ENCODE measurements at places on chromosomes 5 and 9. TPM values are rescaled to one million over a fixed set of nuclear protein-coding genes. Genes with fewer than 3 reads are reported as not detected.
A peak's percentile ranks its signal among the peaks of the same experiment; 100 is the strongest.

GABRA1 gene
- total RNA-seq = not detected

PCDHB11 gene
- 0.61 TPM for total RNA-seq

SLC6A19 gene
- total RNA-seq = not detected

GRCh38 chr5:160469156-160470144, 47.8 kb downstream of the PTTG1 start:
- peak; percentile 70 for DNase-seq

GRCh38 chr5:141172381-141173204, at the start of gene PCDHB7:
Gene PCDHB7 (plus strand): TSS chr5:141172644. CDS start chr5:141172836, 192 bp downstream.
- DNase-seq = peak; percentile 35

DNA sequence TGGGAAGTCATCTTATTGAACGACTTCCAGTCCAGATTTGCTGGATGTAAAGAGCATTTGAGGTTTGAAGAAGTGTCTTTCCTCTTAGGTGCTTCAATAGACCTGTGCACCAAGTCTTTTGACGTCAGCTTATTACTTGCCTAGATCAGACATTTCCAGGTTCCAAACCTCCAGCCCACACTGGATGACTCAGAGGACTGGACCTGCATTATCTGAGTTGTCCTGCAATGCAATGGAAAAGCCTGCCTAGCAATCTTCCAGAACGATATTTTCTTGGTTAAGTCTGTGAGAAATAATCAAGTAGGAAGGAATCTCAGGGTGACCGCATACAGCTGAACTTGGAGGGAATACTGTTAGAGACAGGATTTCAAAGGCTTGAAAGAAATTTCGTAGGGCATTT, 147.2 kb upstream of the MOCS2 start:
- no peak for DNase-seq

DNA sequence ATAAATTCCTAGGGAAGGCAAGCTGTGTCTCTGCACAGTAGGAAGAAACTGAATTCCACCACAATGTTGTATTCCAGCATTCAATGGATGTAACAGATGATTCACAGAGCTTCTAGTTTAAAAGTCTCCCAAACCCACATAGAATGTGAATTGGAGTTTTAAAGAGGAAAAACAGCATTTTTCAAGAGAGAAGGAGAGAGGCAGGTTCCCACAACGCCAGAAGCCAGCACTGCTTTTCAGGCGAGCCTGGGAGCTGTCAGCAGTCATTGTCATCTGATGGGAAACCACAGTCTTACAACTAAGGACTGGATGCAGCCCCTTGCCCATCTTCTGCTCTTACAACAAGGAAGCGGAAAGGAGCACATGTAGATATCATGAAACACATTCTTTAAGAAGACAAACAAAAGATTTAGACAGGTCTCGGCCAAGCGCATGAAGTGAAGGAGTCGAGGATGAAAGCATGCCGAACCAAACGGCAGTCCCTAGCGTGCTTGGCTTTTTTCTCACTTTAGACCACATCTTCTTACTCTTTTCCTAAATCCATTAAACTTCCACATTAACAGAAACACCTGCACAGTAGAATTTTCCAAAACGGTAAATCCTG, 638 bp downstream of the DIRAS2 start:
- DNase-seq = no peak

DNA sequence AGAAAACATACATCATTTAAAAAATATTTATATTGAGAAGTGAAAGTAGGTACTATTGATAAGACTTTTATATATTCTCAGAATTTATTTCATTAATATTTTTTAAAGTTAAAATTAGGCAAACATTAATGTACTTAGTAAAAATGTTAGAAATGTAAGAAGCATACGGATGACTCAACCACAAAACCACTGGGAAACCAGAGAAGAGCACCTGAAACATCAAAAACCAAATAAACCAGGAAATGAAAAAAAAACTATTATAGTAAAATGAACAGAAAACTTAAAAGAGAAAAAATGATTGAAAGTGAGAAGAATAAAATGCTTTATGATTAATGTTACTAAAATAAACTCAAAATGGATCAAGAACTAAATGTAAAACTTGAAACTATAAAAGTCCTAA, 233.2 kb upstream of the DAB2 start:
- DNase-seq = no peak

DNA sequence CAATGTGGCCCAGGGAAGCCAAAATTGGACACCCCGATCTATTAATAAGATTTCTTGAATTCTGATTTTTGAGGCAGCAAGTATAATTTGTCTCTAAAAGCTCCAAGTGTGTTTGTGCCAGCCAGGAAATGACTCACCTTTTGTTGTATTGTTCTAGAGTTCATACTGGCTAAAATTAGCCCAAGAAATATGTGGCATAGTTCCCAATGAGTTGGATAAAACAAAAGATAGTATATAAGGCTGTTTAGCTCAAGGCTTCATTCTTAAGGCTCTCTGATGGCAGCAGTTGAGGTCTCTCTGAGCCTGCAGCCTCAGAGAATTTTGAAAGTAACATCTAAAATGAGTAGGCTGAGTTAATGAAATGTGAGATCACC, 21.6 kb downstream of the HMGXB3 start:
- DNase-seq = peak; percentile 40

DNA sequence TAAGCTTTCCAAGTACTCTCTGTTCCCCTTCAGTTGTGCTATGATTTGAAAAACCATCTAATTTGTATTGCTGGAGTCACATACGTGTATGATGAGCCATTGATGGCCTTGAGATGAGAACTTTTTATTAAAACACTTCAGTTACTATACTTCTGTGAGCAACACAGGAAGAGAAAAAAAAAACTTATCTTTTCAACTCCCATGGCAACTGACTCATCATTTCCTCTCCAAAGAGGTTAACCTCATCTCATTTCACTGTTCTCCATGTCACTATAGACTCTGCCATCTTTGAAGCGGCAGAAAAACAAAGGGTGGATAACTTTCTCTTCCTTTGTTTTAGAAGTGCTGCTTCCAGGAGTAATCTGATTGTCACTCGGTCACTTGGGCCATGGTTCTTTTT, 104.3 kb upstream of the PCSK1 start:
- DNase-seq = no peak
